ENCODE measurements at places on chromosomes 1 and 21. TPM values are rescaled to one million over a fixed set of nuclear protein-coding genes. Genes with fewer than 3 reads are reported as not detected.

EXTL1 gene
- total RNA-seq = 1.6 TPM

PROX1 gene
- 11.1 TPM for total RNA-seq

ESRRG gene
- 5.4 TPM for total RNA-seq

AMIGO1 gene
- total RNA-seq = 15.6 TPM

FALEC gene
- total RNA-seq = 1.1 TPM

OR2T33 gene
- total RNA-seq = not detected

OR2L3 gene
- total RNA-seq = not detected

SUMO3 gene
- total RNA-seq = 70.5 TPM

SPATA21 gene
- not detected for total RNA-seq

ZBTB8B gene
- total RNA-seq = 0.03 TPM

ELF3 gene
- total RNA-seq = 517 TPM

ADPRS gene
- 28.9 TPM for total RNA-seq

FAM72C gene
- total RNA-seq = 0.58 TPM

CFAP410 gene
- 24.7 TPM for total RNA-seq

KRTAP20-3 gene
- not detected for total RNA-seq

VHLL gene
- not detected for total RNA-seq

CAPN9 gene
- 0.83 TPM for total RNA-seq

KRTAP19-2 gene
- not detected for total RNA-seq

LCE1B gene
- total RNA-seq = not detected

OR2T34 gene
- total RNA-seq = not detected

TRPM2 gene
- 13.8 TPM for total RNA-seq

C1QC gene
- 217 TPM for total RNA-seq

FOXD2 gene
- total RNA-seq = 0.26 TPM

TAS1R2 gene
- total RNA-seq = not detected

FGR gene
- 7.6 TPM for total RNA-seq
